ENCODE measurements at places on chromosomes 1 and 21.

DNA sequence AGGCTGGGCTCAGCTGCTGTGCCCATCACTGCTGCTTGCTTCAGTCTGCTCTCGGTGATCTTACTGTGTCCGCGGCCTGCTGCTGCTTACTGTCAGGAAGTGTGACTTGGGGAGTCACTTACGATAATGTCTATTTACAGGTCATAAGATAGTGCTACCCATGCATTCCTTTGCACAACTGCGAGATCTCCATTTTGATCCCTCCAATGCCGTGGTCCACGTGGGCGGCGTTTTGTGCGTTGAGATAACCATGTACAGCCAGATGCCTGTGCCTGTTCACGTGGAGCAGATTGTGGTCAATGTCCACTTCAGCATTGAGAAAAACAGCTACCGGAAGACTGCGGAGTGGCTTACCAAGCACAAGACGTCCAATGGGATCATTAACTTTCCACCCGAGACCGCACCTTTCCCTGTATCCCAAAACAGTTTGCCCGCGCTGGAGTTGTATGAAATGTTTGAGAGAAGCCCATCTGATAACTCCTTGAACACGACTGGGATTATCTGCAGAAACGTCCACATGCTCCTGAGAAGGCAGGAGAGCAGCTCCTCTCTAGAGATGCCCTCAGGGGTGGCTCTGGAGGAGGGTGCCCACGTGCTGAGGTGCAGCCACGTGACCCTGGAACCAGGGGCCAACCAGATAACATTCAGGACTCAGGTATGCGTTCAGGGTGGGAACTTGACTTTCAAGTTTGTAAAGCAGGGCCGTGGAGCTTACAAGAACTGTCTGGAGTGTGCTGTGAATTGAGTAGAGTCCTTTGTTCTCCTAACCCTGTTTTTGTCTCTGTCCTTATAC lies 24.4 kb upstream of the PWP2 start:
- DNase-seq = no peak

- no peak for DNase-seq
These were observed 178.0 kb upstream of the DPT start for GRCh38 chr1:168907053-168907452.

- DNase-seq = no peak
These were observed 16.6 kb upstream of the SLFNL1 start for GRCh38 chr1:41038110-41038509.

DNA sequence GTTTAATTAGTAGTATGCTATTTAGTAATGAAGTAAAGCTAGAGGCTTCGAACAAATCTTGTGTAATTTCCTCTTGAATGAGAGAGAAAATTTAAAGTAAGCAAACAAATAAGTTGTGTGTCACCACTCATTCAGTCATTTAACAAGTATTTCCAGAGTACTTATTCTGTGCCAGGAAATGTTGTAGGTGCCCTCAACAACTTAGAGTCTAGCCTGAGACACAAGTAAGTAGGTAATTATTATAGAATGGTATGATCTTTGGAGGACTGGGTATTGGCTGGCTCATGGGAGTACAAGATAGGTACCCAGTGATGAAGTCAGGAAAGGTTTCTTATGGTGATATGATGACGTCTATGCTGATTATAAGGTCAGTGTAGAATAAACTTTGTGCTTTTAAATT lies 17.4 kb upstream of the METTL18 start:
- DNase-seq = no peak

- DNase-seq = no peak
These were observed 101.1 kb downstream of the NPHP4 start for GRCh38 chr1:5891137-5891536.

DNA sequence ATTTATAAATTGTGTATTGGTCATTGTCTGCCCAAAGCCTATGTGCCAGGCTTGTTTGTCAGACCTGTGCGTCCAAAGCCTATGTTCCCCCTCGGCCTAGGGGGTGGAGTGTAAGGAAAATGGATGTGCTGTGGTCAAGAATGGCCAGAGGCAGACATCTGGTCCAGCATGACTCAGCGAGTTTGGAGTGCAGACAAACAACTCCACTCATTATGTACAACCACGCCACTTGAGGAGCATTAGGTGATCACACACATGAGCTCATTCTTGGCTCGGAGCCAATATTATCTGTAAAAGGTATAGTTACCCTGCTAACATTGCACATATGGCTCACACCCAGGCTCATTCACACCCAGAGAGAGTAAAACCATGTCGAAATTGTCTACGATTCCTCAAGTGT lies 1047.6 kb upstream of the ADGRL4 start:
- DNase-seq = peak; percentile 82

GRCh38 chr21:43355266-43355924 lies 71.5 kb downstream of the SIK1 start:
- DNase-seq = no peak

GRCh38 chr1:7915826-7916500 lies 24.7 kb downstream of the TNFRSF9 start:
- no peak for DNase-seq

DNA sequence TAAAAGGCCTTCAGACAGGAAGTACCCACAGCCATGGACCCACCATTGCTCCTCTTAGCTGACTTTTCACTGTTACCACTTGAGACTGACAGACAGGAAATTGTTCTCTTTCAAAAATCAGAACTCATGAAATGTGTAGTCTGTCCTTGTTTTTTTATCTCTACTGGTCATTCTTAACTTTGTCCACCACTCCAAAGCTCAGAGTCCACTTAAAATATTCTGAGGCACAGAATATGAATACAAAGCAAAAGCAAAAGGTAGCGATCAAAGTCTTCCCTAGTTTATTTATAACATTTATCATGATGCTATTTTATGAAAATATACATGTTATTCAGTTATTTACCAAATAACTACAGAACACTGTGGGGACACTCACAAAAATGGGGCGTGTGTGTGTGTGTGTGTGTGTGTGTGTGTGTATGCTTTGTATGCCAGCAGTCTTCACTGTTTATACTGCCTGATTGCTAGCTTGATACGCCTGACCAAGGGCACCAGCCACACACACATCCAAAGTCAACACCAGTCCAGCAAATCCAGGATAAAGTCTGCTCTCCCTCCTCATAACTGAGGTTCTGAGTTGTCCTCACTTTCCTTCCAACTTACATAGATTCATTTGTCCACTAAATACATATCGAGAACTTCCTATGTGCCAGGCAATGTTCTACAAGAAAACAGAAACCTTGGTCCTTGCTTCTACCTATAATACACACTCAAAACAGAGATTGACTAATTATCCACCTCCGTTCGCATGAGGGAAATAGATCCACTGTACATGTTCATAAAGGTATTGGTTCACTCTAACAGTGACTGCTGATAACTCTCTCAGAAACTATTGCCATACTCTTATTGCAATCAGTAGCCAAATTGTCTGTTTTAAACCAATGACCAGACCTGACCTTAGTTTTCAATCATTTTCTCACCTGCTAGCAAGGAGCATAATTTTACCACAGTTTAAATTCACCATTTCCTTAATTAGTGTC lies 79.4 kb downstream of the ERICH3 start:
- DNase-seq = no peak

DNA sequence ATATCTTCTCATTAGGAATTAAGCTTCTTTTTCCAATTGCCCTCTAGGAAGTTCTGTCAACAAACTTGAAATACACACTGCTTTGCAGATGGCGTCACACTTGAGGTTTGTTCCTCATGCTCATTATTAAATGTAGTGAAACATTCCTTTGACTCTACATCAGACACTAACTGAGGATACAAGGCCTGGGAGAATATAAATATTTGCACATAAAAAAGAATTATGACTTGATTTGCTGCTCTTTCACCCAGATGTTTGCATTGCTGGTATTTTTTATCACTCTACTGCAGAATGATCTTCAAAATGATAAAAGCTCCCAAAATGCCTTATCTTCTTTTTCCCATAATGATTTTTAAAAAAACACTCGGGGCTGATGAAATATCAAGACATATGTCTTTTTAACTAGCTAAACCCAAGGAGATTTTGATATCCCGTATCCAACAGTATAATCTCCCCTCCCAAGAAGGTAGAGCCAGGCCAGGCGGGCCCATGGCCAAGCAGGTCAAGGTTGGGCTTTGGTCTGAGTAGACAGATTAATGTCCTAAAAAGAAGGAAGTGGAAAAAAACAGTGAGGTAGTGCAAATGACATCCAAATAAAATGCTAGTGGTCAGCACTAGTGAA lies 264.6 kb downstream of the HHIPL2 start:
- DNase-seq = peak; percentile 31

DNA sequence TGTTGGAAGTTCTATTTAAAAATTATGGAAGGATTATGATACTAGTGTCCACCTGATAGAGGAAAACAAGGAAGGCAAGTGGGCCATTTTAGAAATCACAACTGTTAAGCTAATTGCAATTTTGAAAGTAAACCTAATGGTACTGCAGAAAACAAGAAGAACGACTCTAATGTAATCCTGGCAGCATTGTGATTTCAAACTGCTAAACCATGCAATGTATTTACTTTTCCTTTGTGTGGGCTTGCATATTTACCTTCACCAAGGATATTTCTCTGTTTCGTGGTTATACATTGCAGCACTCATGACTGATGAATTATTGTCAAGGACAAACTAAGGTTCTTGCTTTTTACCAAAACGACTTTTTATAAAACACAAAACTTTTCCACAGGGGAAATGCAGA lies 88.1 kb downstream of the TM2D1 start:
- no peak for DNase-seq

- no peak for DNase-seq
These were observed 8.6 kb downstream of the ARHGAP29 start for GRCh38 chr1:94228640-94229375.

GRCh38 chr1:70864302-70864701 lies 183.3 kb downstream of the PTGER3 start:
- DNase-seq = no peak

GRCh38 chr1:48851638-48852037 lies 74.9 kb upstream of the BEND5 start:
- DNase-seq = no peak

GRCh38 chr1:25347556-25347955 lies 9.4 kb downstream of the TMEM50A start:
- DNase-seq = no peak

DNA sequence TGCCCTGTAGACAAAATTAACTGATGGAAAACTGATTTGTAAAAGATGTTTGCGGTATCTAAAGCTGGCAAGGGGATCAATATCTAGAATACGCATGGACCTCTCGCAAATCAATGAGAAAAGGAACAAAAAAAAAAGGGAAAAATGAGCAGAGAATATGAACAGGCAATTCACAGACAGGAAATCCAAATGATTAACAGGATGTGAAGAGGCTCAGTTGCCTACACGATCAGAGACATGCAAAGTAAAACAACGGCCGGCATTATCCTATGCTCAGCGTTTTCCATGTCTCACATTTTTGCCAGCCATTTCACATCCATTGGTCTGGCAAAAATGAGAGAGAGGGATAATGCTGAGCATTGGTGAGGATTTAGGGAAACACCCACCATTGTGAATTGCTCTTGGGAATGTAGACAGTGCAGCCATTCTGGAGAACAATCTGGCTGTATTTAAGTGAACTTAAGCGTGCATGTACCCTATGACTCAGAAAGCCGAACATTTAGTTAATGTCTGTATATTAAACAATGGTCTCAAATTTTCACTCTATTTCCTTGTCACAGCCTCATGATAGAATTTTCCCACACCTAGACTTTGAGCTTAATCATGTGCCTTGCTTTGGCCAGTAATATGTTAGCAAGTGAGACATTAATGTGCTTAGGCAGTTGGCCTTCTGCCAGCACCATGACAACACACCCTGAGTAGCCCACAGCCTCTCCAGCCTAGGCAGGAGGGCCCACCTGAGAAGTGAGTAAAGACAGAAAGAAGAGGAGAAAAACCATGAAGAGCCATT lies 61.0 kb upstream of the NBPF3 start:
- DNase-seq = no peak

- peak; percentile 19 for DNase-seq
These were observed 34.2 kb downstream of the AK5 start for GRCh38 chr1:77316006-77316405.

DNA sequence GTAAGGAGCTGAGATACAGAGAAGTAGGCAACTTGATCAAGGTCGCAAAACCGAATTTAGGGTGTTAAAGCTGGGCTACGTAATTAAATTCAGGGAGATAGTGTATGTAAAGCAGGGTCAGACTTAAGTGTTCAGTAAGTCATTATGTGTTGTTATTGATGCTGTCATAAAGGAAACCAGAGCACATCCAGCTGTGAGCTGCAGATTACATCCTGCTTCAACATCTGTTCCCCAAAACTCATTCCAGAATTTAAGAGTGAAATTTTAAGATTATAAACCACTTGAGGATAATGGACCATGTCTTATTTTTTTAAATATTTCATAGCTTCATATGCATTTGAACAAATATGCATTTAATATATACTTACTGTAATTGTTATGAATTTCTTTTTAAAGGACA lies 49.7 kb downstream of the IVNS1ABP start:
- no peak for DNase-seq

DNA sequence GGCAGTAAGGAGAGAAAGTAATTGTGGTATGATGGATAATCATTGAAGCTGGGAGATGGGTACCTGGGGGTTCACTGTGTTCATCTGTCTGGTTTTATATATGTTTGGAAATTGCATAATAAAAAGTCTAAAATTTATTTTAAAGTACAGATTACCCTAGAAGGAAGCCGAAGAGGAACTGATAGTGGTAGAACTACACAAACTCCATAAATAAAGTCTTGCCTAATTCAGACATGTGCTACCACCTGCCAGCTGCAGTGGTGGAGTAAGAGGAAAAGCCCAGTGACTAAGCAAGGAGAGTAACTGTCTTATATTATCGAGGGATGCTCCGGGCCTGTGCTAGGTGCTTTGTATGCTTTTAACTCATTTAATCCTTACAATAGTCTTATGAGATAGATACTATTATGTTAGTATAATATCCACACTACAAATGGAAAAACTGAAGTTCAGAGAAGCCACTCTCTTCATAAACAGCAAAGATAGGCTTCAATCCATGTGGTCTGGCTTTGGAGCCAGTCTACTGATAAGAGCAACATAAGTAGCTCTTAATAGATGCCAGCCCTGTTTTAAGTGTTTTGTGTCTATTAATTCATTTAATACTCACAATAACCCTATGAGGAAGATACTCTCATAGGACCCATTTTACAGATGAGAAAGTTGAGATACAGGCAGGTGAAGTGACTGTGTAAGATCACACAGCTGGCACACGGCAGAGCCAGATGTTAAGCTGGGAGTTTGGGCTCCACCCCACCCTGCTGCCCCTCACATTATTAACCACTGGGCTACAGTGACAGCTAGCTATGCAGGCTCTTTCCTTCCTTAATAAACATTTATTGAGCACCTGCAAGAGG lies 56.8 kb upstream of the HNRNPU start:
- DNase-seq = no peak
